ENCODE measurements at places on chromosomes 12 and 14. TPM values are rescaled to one million over a fixed set of nuclear protein-coding genes. Genes with fewer than 3 reads are reported as not detected.

RNASE4 gene
- total RNA-seq: 50.7 TPM

GLS2 gene
- 3.3 TPM for total RNA-seq

RFX4 gene
- total RNA-seq: not detected

NEMP1 gene
- total RNA-seq: 11.8 TPM

DNAL1 gene
- 12.2 TPM for total RNA-seq

ALDH1L2 gene
- total RNA-seq: 3.1 TPM

KLRC1 gene
- not detected for total RNA-seq

DNA sequence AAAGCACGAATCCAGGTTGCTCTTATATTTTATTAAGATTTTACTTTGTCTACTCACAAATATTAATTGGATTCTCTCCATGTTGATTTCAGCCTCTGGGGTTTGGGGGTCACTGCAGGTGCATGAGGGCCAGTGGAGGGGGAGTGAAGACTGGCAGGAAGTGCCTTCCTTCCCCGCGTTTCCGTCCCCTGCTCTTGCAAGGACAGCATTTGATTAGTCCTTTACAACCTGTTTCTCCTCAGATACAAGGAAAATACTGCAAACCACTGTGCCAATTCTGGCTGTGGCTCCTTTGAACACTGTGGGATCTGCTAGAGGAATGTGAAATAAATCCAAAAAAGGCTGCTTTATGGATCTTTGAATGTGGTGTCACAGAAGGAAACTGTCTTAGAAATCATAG lies 291.8 kb downstream of the ETNK1 start:
- H3K4me1 ChIP-seq: no peaks in the 10 kb centered on the region
- DNase-seq: no peak
- H3K4me3 ChIP-seq: no peak overlapping the region

- no peaks in the 10 kb centered on the region for H3K27me3 ChIP-seq
- H3K4me3 ChIP-seq: no peak overlapping the region
- H3K4me1 ChIP-seq: no peaks in the 10 kb centered on the region
- H3K36me3 ChIP-seq: no peaks in the 10 kb centered on the region
- no peak for DNase-seq
These were observed 531.4 kb downstream of the FUT8 start for GRCh38 chr14:65943916-65944410.

GRCh38 chr14:91870001-91870400 lies 2.7 kb upstream of the TC2N start:
- no peak for DNase-seq
- H3K27ac ChIP-seq: no peak overlapping the region
- H3K27me3 ChIP-seq: no peaks in the 10 kb centered on the region
- no peaks in the 10 kb centered on the region for H3K4me1 ChIP-seq
- no peak overlapping the region for H3K4me3 ChIP-seq

DNA sequence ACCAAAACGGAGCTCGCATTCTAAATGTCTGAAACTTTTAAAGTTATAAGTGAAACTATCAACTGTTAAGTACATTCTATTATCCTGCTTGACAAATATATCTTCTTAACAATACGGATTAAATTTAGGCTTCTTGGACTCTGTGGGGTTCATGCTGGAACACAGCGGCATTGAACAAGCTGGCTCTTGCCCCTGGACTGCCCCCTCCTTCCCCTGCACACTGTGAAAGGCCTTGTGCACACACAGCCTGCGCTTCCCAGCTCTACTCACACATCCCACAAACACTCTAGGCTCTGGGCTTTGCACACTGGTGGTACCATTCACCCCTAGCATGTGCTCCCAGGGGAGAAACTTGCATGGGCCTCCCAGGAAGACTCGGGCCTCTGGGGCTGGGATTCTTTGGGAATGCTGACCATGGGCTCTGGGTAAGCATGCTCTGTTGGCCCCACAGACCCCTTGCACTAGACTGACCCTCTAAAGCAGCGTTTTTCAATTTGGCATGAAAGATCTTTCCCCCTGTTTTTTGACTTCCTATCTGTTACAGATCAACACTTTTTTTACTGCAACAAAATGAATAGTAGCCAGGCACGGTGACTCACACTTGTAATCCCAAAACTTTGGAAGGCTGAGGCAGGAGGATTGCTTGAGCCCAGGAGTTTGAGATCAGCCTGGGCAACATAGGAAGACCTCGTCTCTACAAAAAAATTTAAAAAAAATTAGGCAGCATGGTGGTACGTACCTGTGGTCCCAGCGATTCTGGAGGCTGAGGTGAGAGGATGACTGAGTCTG lies 96.2 kb upstream of the CPM start:
- DNase-seq: no peak
- H3K4me3 ChIP-seq: no peak overlapping the region
- no peaks in the 10 kb centered on the region for H3K4me1 ChIP-seq
- H3K36me3 ChIP-seq: no peaks in the 10 kb centered on the region
- no peak overlapping the region for H3K27ac ChIP-seq

DNA sequence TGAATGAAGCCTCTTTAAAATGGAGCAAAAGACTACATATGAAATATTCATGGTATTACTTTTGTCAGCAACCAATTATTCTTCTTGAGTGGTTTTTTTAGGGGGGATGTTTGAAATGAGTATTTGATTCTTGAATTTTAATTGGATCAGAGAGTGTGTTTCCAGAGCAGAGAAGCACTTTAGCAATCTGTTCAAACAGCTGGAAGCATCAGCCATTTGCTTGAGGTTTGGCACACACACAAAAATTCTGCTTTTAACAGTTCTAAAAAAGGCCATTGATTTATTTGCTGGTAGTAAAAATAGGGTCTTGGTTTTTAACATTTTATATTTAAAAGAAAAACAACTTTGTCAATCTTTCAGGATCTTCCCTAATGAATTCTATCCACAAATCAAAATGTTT lies 292.7 kb downstream of the LRFN5 start:
- no peaks in the 10 kb centered on the region for H3K27me3 ChIP-seq
- DNase-seq: no peak
- no peak overlapping the region for H3K27ac ChIP-seq
- no peaks in the 10 kb centered on the region for H3K36me3 ChIP-seq
- peaks cover 9% of the 10 kb centered on the region for H3K4me1 ChIP-seq

DNA sequence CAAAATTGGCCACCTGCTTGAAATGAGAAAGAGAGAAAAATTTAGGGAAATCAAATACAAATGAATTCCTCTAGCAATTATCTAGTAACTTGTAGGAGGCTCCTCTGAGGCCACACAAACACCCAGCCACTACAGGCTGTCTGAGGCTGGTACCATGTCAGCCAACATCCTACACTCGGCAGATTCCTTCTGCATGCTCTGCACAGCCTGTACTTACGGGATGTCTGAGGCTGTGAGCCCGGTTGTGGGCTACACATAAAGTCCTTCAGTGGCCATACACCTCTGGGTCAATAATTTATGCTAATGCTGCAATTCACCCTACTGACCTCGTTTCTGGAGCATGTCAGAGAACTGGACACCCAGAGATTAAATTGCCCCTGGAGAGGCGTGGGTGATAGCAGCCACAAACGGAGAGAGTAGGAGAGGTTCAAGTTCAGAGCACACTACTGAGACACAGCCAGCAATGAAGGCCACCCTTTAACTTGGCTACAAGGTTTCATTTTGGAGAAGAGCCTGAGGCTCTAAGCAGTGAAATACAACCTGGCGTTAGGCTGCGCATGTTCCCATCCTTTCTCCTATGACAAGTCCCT lies 28.9 kb downstream of the WSCD2 start:
- no peaks in the 10 kb centered on the region for H3K36me3 ChIP-seq
- no peaks in the 10 kb centered on the region for H3K4me1 ChIP-seq

- no peaks in the 10 kb centered on the region for H3K27me3 ChIP-seq
- no peaks in the 10 kb centered on the region for H3K4me1 ChIP-seq
- H3K4me3 ChIP-seq: peak overlapping the region; percentile 46
- no peaks in the 10 kb centered on the region for H3K36me3 ChIP-seq
- DNase-seq: no peak
These were observed 881 bp downstream of the HSD17B6 start for GRCh38 chr12:56763753-56764657.

- H3K4me3 ChIP-seq: no peak overlapping the region
- no peaks in the 10 kb centered on the region for H3K4me1 ChIP-seq
- H3K27me3 ChIP-seq: no peaks in the 10 kb centered on the region
- H3K27ac ChIP-seq: no peak overlapping the region
These were observed 223.1 kb downstream of the ANO6 start for GRCh38 chr12:45439039-45439438.

GRCh38 chr14:100282766-100283419 lies 23.4 kb downstream of the SLC25A29 start:
- H3K4me3 ChIP-seq: no peak overlapping the region
- H3K27ac ChIP-seq: no peak overlapping the region
- H3K4me1 ChIP-seq: peaks cover 18% of the 10 kb centered on the region
- no peaks in the 10 kb centered on the region for H3K36me3 ChIP-seq
- no peaks in the 10 kb centered on the region for H3K27me3 ChIP-seq

- H3K4me3 ChIP-seq: peak overlapping the region; percentile 54
- peak overlapping the region; percentile 94 for H3K27ac ChIP-seq
- H3K4me1 ChIP-seq: no peaks in the 10 kb centered on the region
- no peak for DNase-seq
- H3K27me3 ChIP-seq: no peaks in the 10 kb centered on the region
- H3K36me3 ChIP-seq: peaks cover 66% of the 10 kb centered on the region
These were observed 6.8 kb upstream of the RNU7-1 start for GRCh38 chr12:6936636-6937480.

GRCh38 chr14:103140316-103141109 lies 17.3 kb downstream of the TNFAIP2 start:
- no peak for DNase-seq
- peaks cover 11% of the 10 kb centered on the region for H3K27me3 ChIP-seq
- no peak overlapping the region for H3K27ac ChIP-seq
- H3K36me3 ChIP-seq: no peaks in the 10 kb centered on the region

DNA sequence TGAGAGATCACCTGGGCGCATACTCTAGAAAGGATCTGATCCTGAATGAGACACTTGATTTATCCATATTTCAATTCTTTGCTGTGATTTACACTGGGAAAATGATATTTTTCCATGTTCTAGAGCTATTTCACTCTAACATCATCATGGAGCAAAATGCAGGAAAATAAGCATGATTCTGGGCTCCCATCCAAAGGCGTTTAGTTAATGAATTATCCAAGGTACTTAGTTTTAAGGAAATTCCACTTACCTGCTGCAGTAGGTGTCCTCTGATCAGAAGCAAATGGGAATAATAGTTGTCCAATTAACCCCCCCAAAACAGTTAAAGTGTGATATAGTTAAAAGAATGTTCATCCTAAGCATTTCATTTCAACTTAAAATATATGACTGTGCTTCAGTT lies 204.5 kb upstream of the PRKD1 start:
- no peaks in the 10 kb centered on the region for H3K36me3 ChIP-seq
- H3K27ac ChIP-seq: no peak overlapping the region
- no peaks in the 10 kb centered on the region for H3K4me1 ChIP-seq

GRCh38 chr12:38744041-38744440 lies 161.3 kb downstream of the CPNE8 start:
- H3K4me1 ChIP-seq: no peaks in the 10 kb centered on the region
- no peak overlapping the region for H3K4me3 ChIP-seq
- no peaks in the 10 kb centered on the region for H3K27me3 ChIP-seq

- no peak overlapping the region for H3K4me3 ChIP-seq
- no peaks in the 10 kb centered on the region for H3K4me1 ChIP-seq
- no peak overlapping the region for H3K27ac ChIP-seq
These were observed 100.0 kb downstream of the PIWIL1 start for GRCh38 chr12:130437555-130438242.

DNA sequence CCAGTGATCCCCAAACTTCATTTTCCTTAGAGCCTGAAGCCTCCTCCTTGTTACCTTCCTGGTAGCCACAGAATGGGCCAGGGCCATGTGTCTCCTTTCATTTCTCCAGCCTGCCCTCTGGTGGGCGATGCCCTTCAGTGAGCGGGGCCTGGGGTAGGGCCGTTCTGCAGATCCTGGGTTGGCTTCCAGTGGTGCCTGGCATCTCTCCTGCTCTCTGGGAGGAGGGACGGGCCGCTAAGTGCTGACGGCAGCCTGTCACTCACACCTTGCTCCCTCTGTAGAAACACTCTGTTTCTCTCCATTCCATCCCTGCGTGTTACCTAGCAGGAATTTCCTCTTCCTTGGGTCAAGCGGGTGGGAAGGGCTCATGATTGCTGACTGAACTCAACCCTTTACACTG lies 232.1 kb downstream of the CACNA1C start:
- DNase-seq: peak; percentile 84
- H3K36me3 ChIP-seq: no peaks in the 10 kb centered on the region
- H3K27me3 ChIP-seq: no peaks in the 10 kb centered on the region
- H3K27ac ChIP-seq: peak overlapping the region; percentile 87
- H3K4me3 ChIP-seq: no peak overlapping the region

DNA sequence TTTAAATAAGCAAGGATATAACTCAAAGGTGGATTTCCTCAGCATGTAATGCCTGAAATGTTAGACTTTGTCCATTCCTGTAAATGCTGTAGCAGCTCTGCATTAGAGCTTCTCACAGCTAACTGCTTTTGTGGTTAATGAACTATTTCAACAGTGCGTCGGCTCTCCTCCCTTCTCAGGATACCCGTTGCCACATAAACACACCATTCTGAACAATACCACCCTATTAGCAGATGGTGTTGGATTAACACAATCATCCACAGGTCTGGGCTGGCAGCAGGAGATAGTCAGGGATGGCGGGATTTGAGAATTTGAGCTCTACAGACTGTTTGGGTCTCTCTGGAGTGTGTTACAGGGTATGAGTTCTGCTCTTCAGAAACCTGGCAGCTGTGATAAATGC lies 33.5 kb upstream of the C12orf42 start:
- no peaks in the 10 kb centered on the region for H3K27me3 ChIP-seq
- no peak overlapping the region for H3K4me3 ChIP-seq
- DNase-seq: no peak
- no peak overlapping the region for H3K27ac ChIP-seq

DNA sequence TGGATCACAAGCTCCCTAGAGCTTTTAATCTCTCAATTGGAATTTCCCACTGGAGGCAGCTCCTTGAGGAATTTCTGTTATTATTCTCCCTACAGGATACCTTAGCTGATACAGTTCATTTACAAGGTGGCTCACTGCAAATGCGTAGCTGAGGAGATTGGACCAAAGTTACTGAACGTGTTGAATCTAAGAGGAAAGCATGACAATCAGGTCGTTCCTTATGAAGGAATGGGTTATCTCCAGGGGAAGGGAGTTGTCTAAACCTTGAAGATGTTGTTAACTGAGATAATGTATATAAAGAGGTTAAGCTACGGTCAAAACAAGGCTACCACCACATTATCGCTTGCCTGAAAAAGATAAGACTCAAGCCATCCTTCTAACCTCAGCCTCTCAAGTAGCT lies 105.8 kb upstream of the TBX3 start:
- H3K27ac ChIP-seq: no peak overlapping the region
- no peak overlapping the region for H3K4me3 ChIP-seq
- no peak for DNase-seq
- H3K36me3 ChIP-seq: no peaks in the 10 kb centered on the region
- H3K27me3 ChIP-seq: no peaks in the 10 kb centered on the region

DNA sequence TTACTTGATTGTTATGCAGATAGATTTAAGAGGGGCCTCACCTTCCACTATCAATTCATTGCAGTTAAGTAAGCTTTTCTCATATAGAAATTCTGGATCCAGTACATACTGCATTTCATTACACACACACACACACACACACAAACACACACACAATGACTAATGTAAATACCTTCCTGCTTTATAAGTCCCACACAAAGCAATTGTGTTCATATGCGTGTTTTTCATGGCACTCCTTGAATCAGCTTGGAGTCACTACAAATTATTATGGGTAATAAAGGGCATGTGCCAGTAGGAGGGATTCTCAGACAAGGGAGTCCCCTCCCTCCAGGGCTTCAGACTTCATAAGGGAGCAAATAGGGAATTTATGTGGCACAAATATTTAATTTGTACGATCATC lies 4.5 kb downstream of the MIPOL1 start:
- H3K27ac ChIP-seq: no peak overlapping the region
- no peak for DNase-seq
- H3K36me3 ChIP-seq: no peaks in the 10 kb centered on the region
- no peaks in the 10 kb centered on the region for H3K27me3 ChIP-seq
- no peak overlapping the region for H3K4me3 ChIP-seq

All from sigmoid colon (tissue), 7 donors.